ENCODE measurements at places on chromosomes 12 and 14.

- no peak for DNase-seq
These were observed 87.2 kb downstream of the ABCD2 start for GRCh38 chr12:39532448-39532847.

DNA sequence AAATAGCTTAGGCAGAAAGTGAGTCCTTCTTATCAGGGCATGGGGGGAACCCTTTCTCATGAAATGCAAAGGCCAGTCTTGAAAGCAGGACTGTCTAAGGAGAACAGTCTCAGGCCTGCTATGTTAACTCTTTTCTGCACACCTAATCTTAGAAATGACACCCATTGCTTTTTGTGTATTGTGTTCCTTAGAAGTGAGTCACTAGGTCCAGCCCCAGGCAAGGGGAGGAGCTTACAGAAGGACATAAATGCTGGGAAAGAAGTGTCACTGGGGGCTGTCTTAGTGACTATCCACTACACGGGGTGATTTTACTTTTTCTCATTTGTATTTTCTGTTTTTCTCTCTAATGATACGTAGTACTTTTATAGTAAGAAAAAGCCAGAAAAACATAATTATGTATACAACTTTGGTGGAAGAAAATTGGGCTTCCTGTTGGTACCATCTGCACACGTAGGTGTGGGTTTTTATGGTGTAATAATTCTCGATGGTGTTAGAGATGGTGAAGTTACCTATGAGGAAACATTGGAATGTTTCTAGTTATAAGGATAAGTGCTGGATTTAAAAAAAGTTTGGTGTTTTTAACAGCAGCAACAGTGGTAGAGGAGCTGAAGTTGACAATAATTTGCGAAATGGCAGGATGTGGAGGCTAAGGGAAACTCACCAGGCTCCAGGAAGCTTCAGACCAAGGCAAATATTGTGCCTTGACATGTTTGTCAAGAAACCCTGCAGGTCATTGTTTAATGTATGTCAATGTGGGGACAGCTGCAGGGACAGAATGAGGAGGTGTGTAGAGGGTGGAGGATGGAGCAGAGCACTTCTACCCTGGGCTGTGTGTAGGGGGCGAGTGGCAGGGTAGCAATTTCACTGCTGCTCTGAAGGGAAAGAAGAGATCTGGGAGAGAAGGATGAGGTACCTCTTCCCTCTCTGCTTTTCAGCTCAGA lies 214.9 kb downstream of the KTN1 start:
- no peak for DNase-seq

- no peak for DNase-seq
These were observed 1.1 kb downstream of the MYF5 start for GRCh38 chr12:80717856-80718255.

- DNase-seq, result no peak
These were observed 1.4 kb downstream of the ETNK1 start for GRCh38 chr12:22626406-22626805.

DNA sequence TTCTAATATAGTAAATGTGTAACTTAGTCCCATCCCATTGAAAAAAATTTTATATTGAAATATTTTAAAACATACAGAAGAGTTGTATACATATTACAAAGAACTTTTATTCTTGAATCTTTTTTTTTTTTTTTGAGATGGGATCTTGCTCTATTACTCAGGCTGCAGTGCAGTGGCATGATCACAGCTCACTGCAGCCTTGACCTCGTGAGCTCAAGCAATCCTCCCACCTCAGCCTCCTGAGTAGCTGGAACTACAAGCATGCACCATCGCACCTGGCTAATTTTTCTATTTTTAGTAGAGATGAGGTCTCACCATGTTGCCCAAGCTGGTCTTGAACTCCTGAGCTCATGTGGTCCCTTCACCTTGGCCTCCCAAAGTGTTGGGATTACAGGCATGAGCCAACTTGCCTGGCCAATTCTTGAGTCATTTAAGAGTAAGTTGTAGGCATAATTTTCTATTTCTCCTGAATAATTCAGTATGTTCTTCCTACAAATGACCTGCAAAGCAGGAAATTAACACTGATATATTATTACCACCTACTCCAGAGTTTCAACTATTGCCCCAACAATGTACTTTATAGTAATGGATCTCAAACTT lies 153.0 kb upstream of the BMP4 start:
- DNase-seq, result no peak

- no peak for DNase-seq
These were observed 822.7 kb downstream of the LRFN5 start for GRCh38 chr14:42429401-42429800.
